ENCODE measurements at places on chromosomes 5 and 9.

GRCh38 chr5:155147222-155147621, 133.7 kb downstream of the KIF4B start:
- DNase-seq = no peak

- no peak for DNase-seq
These were observed 2.2 kb upstream of the GZMK start for GRCh38 chr5:55021821-55022220.

- DNase-seq = no peak
These were observed 93.7 kb upstream of the DAP start for GRCh38 chr5:10854506-10855277.

DNA sequence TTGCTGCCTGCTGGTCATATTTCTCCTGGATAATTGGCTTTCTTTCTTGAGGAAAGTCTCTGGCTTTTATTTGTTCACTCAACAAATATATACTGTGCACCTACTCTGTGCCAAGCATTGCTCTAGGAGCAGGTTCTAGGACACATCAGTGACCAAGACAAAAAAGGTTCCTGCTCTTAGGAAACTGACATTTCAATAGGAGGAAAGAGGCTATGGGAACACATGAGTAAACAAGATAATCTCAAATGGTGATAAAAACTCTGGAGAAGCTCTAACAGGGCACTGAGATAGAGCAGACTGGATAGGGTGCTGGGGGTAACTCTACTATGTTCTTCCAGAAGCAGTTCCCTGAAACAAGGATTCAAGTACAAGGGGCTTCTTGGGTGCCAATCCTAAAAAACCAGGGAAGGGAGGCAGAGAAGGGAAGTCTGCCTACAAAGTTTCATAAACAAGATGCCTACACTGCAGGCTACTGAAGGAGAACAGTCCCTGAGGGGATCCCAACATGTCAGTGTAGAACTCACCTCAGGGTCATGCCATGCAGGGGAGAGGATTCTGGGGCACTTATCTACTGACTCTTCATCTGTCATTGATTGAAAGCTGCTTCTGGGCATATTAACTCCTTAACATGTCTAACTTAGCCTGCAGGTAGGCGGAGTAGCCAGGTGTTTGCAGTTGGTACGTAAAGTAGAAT, 181.3 kb downstream of the GRIA1 start:
- DNase-seq = no peak

DNA sequence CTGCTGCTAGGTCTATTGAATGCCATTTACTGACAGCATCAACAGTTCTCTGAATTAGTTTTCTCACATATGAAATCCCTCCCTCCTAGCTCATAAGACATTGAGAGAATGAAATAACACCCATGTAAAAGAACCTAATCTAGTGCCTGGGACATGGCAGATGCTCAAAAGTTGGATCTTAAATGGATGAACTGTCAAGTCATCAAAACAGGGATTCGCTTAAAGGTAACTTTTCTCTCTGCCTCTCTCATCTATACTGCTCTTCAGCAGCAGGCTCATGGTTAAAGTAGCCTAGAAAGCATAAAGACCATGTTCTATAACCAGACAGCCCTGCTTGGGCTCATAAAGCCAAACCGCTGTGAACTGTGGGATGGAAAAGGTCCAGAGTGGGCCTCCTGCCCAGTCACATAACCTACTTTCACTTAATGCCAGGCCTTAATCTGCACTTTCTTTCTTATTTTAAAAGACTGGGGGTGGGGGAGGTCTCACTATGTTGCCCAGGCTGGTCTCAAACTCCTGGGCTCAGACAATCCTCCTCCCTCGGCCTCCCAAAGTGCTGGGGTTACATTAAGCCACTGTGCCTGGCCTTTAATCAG, 3.7 kb downstream of the TMEM245 start:
- no peak for DNase-seq

GRCh38 chr9:92476962-92477361, 5.3 kb downstream of the ASPN start:
- DNase-seq = no peak

DNA sequence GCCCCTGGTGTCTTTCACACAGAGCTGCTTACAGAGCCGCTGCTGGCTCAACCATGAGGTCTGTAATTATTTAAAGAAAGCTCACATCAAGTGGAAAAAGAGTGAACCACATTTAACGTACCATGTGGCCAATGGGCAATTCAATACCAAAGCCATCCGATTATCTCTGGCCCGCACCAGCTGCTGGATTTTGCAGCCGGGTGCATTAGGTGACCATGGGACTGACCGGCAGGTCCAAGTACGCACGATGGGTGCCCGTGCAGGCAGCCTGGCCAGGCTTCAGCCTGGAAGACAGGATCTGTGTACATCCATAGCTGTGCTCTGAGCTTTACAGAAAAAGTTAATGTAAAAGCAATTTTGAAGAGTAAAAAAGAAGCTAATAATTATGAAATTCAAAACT, 20.5 kb downstream of the PPARGC1B start:
- no peak for DNase-seq

DNA sequence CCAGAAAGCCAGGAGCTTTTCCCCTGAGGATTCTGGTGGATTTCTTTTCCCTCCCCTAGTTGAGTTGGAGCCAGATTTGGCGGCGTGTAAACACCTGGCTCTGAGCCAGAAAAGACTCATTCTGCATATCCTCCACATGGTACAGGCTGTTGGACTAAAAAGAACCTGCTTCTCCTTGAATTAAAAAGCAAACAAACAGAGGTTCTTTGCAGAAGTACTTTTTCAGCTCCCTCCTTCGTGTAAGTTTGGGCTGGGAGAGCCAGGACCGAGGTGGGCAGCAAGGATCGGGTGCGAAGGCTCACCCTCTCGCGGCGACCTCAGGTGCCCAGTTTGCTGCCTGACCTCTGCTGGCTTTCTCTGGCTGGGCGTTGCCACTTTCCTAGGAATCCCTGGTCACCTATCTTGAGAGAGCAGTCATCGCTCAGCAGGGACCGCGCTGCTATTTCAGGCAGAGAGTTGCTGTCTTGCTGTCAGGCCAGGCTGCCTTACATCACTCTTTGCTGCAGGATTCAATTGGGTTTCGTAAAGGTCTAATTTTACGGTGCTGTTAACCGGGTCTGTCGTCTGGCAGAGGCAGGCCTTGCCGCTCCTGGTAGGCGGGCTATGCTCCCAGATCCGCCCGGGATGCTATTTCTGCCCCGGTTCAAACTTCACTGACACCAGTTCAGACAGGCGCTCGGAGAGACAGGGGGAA, 3.2 kb downstream of the PAPPA start:
- peak; percentile 22 for DNase-seq

DNA sequence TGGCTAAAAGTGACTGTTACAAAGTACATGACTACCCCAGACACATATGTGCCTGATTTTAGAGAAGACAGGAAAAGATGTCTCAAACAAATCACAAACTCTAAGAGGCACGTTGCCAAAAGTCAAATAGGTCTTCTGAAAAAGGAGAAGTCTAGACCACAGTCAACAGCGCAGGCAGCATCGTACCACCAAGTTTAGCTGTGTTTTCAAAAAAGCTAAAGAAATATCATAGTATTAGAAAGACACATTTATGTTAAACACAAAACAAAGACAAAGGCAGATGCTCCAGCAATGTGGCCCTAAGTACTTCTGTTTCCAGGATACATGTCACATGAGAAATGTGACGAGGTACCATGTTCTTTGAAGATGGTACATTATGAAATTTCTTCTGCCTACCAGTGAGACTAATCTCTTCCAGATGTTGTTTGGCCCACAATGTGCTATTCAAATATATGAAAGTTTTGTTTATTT, 43.5 kb downstream of the LPAR1 start:
- no peak for DNase-seq

DNA sequence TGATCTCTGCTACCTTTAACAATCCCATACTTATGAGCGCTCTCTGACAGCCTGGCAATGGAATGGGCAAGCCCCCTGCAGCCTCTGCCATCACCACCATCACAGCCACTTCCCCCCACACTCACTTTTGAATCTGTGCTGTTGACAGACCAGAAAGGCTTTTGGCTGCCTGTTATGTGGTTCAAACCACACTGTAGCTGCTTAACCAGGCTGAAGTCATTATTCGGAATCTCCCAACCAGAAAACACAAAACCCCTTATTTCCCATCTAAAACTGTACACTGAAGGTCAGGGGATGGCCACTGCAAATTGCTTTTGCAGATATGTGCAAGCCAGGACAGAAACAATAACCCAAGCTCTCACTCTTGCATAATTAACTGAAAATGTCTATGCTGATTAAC, 35.8 kb downstream of the PTCH1 start:
- DNase-seq = no peak

- no peak for DNase-seq
These were observed 453.6 kb downstream of the CSNK1G3 start for GRCh38 chr5:123965626-123966025.

- no peak for DNase-seq
These were observed 74.8 kb downstream of the SGCD start for GRCh38 chr5:156401804-156402203.

GRCh38 chr9:114137831-114138230, 17.5 kb upstream of the COL27A1 start:
- no peak for DNase-seq

- no peak for DNase-seq
These were observed 47.7 kb downstream of the UGCG start for GRCh38 chr9:111944241-111944866.

DNA sequence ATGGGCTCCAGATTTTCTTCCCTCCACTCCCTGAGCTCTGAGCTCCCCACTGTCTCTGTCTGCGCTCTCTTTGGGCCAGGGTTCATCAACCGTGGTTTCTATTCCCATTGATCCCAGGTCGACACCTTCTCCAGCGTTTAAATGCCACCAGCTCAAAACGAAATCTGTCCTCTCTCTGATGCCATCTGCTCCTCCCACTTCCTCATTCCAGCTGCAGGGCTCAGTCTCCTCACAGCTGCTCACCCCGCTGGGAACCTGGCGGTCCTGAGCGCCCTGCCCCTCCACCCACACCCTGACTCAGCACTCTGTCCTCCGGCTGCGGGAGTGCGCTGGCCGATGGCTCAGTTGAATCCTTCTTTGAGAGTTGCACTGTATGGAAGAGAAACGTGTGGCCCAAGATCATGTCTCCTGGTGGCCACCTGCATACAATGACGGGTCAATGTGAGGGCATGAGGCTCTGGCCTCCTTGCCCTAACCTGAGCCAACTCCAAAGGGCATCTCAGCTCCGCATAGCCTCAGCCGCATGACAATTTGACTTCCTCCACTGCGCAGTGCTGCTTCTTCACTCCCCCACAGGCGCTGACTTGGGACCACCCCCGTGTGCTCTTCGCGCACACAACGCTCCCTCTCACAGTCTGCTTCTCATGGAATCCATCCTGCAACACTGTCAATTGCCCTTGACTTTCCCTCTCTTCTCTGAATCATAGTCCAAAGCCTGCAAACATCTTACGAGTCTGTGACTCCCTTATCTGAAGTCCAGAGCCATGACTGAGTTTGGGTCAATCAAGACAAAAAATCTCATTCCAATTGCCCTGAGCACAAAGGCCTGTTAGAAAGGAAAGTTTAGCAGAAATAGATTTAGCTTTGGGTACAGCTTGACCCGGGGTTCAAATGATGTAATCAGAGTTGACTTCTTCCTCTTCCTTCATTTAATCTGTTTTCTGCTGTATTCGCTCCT, 82.4 kb downstream of the PTCH1 start:
- DNase-seq = no peak

DNA sequence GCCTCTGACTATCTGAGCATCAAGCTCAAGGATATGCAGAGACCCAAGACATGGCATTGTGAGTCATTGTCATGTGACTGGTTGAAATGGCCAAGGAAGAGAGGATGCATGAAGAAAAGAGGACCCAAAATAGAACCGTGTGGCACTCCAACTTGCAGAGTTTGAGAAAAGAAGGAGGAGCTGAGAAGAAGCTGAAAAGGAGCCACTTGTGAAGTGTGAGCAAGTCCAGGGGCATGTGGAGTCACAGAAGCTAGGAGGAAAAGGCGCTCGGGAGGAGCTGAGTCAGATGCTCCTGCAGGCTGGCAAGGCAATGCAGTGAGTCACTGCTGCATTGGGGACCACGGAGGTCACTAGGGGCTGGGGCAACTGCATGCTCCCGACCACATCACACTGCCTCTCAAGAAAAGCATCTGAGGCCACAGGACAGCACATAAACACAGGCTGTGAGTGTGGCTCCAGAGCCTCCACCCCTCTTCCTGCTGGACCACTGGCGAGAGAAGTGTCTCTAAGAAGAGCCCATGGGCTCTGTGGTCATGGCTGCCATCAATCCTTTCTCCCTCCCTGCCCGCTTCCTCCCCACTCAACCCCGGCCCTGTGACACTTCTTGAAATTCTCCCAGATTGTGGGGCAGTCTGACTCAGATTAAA, 197.6 kb downstream of the DRD1 start:
- DNase-seq = no peak

GRCh38 chr5:154475591-154476353, 2.3 kb downstream of the HAND1 start:
- DNase-seq = no peak

DNA sequence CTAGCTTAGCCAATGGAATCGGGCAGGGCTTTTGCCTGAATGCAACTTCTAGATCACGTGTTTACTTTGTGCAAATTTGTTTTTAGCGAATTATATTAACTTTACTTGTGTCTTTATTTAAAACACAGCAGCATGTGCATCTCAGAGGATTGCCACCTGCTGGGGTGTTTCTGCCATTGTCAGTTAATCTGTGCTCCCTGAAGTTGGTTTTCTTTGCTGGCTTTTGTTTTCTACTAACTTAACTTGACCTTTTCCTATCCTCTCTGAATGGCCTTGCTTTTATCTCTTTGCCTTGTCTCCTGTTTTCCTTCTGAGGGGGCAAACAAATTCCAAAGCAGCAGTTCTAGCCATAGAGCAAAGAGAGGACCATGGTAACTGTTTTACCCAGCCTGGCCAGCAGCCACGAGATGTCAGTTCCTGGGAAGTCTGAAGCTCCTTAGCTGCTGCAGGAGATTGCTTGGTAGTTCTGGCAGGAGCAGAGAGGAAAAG, 67.6 kb downstream of the ARHGEF28 start:
- DNase-seq = peak; percentile 10

GRCh38 chr5:58069016-58069705, 390.7 kb downstream of the PLK2 start:
- DNase-seq = no peak

DNA sequence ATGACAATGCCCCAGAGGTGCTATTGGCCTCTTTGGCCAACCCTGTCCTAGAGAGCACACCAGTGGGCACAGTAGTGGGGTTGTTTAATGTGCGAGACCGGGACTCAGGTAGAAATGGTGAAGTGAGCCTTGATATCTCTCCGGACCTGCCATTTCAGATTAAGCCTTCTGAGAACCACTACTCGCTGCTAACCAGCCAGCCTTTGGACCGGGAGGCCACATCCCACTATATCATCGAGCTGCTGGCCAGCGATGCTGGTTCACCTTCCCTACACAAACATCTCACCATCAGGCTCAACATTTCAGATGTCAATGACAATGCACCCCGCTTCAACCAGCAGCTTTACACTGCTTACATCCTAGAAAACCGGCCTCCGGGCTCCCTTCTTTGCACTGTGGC, 1.4 kb downstream of the PCDHGC5 start:
- no peak for DNase-seq

DNA sequence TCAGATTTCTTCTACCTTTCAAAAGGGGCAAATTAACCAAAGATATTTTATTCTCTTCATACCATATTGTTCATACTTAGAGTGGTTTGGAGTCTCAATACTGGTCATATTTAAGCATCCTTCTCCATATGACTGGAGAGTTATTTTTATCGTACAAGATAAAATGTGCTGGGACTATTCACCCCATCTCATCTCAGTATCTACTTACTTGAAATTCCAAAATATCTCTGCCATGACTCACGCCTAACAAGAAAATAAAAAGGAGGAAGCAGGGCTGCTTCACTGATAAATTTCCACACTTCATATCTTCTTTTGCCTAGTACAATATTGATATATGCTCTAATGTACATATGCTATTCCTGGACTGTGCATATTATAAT, 277.9 kb upstream of the CDH9 start:
- no peak for DNase-seq

- DNase-seq = no peak
These were observed 41.5 kb downstream of the ANKRD55 start for GRCh38 chr5:56191656-56192055.
